KG1 (cell line): ENCODE measurements at places on chromosomes 5 and 9.

DNA sequence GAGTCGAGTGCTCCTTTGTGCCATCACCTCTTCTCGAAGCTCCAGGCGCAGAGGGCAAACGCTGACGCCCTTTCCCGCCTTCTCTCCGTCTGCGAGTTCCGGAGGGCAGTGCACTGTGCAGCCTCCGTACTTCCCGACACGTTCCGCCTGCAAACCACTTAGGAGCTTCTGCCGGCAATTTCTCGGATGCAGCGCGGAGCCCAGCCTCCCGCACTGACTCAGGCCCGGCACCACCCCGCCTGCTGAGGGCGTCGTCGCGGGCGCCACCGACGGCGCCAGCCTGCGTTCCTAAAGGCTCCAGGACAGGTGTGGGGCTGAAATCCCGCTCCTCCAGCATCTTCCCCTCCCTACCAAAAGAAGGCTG, 9.3 kb upstream of the TRIM36 start:
- DNase-seq = no peak

- no peak for DNase-seq
These were observed 4.6 kb downstream of the ARAP3 start for GRCh38 chr5:141677415-141677814.

DNA sequence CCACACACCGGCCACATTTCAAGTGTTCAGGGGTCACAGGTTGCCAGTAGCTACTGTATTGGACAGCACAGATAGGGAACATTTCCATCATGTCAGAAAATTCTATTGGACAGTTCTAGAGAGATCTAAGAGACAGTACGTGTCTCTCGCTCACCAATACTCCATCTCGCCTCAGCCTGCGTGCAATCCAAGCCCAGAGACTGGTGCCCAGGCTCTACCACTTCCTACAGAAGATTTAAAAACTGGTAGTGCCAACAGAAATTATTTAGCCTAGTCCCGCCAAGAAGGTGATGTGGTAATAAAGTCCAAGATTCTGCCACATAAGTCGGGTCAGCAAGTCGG, 390 bp upstream of the SNX2 start:
- no peak for DNase-seq

- no peak for DNase-seq
These were observed 408.7 kb upstream of the PIK3R1 start for GRCh38 chr5:67806654-67807438.

DNA sequence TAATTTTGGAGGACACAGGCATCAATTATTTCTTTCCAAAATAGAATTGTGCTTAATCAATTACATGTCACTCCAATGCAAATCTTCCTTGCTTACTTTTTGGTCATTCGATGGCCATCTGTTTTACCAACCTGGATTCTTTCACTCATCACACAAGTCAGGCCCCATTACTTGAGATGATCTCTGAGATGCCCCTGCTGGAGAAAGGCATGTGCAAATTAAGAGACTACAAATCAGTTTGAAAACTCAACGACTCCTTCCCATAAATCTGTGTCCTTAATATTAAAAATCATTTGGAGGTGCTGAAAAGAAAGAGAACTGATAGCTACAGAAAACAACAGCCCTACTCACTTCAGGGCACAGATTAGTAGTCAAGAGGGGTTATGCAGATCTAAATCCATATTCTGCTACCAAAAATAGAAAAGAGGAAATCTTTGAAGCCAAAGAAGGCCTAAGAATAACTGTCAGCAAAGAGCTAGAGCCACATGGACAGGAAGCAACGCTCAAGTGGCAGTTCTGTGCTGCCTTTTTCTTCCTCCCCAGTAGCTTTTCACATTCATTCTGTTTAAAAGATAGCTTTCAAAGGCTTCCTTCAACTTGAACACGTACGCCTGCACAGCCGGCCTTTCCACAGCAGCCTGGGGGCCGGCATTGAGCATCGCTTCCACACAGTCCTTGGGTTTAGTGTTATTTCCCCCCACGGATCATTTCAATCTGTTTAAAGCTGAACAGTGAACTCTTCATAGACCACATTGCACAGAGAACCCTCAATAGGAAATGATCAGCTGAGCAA, 79.3 kb upstream of the MAP3K1 start:
- DNase-seq = peak; percentile 49

- no peak for DNase-seq
These were observed 11.9 kb downstream of the TUT7 start for GRCh38 chr9:86342269-86342668.

DNA sequence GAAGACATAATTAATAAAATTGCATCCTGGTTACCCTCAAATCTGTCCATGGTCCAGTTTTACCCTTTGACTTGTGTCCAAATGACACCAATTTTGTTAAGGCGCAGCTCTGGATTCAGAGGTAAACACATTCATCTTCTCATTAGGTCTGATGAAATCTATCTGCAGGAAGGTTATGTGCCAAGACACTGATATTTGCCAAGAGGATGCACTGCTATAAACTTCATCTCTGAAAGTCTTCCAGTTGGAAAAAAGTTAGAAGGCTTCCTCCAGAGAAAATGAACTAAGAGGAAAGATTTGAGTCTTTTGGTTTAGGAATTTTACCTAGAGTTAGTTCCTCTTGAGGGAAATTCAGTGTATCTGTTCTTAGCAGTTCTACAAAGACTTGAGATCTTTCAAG, 717.8 kb downstream of the DTWD2 start:
- DNase-seq = no peak

DNA sequence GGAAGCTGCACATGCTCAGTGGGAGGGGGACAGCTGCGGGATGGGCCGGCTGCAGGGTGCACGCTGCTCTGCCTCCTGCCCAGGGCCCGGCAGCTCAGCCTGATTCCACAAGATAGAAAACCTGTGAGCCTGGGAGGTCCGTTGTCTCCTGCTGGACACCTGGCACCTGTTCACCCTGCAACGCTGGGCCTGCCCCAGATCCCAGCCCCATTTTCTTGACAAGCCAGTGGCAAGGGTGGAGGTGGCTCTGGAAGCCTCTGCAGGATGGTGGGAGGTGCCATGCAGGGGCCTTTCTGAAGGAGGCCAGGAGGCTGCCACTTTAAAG, 68.1 kb upstream of the RNF130 start:
- DNase-seq = no peak

DNA sequence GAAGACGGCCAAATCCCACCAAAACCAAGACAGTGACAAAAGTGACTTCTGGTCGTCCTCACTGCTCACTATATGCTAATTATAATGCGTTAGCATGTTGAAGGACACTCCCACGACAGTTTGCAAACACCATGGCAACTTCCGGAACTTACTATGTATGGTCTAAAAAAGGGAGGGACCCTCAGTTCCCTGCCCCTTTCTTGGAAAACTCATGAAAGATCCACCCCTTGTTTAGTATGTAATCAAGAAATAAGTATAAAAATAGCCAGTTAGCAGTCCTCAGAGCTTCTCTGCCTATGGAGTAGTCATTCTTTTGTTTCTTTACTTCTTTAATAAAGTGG, 9.5 kb downstream of the FCN2 start:
- no peak for DNase-seq

DNA sequence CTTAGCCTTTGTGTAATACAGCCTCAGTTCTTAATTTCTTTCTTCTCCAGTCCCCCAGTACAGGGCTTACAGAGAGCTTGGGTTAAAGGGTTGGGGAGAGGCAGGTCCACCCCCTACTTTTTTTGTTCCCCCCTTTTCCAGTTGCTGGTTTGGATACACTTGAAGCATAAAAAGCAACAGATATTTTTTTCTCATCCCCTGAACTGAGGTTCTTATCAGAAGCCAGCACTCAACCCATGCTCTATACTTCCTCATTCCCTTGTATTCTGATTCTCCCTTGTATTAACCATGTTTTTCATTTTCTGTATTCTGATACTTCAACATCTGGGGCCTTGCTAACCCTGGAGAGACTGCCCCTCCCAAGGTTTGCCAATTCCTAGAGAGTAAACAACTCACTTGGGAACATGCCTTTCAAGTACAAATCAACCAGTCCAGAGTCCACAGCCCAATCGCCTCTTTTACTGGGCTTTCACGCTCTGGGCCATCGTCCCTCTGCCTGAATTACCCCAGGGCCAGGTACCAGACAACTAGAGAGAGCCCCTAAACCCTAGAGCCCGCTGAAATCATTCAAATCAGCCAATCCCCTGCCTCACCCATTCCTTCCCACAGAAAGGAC, 333.4 kb upstream of the PUM3 start:
- no peak for DNase-seq

DNA sequence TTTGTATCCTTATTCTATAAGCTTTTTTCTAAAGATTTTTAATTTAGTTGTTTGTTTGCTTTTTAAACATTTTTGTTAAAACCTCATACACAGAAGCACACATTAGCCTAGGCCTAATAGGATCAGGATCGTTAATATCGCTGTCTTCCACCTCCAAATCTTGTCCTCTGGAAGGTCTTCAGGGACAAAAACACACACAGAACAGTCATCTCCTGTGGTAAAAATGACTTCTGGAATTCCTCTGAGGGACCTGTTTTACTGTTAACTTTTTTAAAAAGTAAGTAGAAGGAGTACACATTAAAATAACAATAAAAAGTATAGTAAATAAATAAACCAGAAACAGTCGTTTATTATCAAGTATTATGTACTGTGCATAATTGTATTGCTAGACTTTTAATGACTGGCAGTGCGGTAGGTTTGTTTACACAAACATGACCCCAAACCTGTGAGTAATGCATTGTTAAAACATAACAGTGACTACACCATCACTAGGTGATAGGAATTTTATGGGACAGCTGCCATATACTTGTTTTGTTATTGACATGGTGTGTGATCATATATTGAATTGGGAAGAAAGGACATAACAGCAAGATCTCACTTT, 109.6 kb downstream of the ZCCHC7 start:
- DNase-seq = no peak

GRCh38 chr5:57887851-57888621, 405.4 kb upstream of the ACTBL2 start:
- DNase-seq = no peak

DNA sequence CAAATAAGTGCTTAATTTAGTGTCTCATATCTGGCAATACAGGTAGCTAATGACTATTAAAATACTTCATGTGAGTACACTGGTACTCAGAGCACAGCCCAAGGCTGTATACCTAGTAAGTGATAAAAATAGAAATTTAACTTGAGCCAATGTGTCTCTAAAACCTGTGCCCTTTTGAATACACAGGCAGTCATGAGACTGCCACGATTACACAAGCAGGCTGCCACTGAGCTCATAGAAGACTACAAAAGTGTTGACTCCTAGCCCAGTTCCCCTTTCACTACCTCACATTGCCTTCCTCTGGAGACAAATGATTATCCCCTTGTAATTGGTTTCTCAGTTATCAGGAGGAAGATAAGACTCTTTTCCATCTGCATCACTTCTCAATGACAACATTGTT, 66.3 kb upstream of the PAPPA start:
- DNase-seq = no peak

GRCh38 chr5:34897646-34898045, 17.7 kb downstream of the RAD1 start:
- DNase-seq = no peak

DNA sequence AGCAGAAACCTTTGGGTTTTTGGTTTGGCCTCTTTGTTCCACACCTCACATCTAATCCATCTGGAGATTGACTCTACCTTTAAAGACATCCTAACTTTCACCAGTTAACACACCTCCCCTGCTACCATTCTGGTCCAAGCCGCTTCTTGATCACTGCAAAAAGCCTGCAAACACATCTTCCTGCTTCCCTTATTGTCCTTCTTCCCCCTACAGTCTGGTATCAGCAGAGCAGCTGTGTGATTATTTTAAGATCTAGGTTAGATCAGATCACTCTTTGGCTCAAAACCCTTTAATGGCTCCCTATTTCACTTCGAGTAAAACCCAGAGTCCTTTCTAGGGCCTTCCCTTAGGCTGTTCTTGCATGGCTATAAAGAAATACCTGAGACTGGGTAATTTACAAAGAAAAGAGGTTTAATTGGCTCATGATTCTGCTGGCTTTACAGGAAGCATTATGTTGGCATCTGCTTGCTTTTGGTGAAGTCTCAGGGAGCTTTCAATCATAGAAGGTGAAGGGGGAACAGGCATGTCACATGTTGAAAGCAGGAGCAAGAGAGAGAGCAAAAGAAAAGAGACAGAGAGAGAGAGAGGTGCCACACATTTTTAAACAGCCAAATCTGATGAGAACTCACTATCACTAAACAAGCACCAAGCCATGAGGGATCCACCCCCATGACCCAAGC, 1.5 kb upstream of the TEX10 start:
- DNase-seq = no peak

DNA sequence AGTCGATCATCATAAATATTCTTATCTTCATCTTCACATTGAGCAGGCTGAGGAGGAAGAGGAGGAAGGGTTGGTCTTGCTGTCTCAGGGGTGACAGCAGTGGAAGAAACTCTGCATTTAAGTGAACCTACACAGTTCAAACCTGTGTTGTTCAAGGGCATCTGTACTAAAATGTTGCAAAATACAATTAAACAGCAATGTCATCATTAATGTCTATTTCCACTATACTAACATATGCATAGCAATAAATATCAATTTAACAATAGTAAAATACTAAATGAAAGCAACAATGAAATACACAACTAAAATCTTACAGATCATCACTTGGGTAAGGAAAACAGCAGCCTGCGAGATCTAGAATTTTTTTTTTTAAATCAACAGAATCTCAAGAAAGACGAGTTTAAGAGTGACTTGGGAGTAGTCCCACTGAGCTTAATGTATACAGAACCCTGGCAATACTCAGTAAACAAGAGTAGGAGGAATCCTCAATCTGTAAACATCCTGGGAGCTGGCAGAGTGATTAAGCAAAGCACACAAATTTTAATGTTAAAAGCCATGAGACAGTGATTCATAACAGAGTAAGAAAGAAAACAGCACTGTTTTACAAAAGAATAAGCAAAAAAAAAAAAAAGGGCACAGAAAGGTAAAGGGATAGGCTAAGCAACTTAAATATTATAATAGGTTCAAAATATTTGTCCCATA, 10.0 kb downstream of the HOMER1 start:
- no peak for DNase-seq

GRCh38 chr9:135456436-135457104, 23.0 kb upstream of the PPP1R26 start:
- DNase-seq = no peak

DNA sequence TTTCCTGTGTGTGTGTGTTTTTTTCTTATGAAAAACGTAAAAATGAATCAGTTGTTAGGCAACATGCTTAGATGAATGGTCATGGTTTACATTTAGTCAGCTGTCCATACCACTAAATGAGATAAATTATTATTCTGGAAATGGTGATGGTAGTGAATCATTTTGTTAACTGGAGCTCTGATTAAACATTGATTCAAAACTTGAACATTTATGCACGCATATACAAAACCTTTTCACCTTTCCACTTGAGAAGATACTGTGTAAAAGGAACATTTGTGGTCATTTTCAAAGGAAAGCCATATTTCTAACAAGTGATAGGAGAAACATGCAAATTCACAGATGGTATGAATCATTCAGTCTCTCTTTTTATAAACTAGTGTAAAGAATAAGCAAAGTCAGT, 162.0 kb downstream of the SLC25A46 start:
- no peak for DNase-seq

GRCh38 chr5:36414869-36415282, 113.2 kb upstream of the RANBP3L start:
- DNase-seq = no peak

DNA sequence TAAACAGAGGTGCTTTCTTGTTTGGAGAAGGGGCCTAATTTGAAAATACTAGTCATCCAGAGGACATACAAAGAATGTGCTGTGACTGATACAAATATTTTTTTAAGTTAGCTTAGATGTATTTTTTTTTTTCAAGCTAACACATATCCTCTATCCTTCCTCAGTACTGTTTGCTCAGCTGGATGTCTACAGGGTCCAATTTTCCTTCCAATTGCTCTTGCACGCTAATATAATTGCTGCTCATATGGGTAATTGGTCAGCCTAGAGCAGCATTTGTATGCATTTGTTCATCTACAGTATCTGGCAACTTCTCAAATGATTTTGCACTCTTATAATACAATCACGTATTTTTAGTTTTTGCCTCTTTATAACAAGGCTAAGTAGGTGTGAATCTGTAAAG, 84.7 kb downstream of the ZDHHC21 start:
- no peak for DNase-seq
